Ascending aorta (tissue), 2 donors: ENCODE measurements at places on chromosomes 13 and 19.

DNA sequence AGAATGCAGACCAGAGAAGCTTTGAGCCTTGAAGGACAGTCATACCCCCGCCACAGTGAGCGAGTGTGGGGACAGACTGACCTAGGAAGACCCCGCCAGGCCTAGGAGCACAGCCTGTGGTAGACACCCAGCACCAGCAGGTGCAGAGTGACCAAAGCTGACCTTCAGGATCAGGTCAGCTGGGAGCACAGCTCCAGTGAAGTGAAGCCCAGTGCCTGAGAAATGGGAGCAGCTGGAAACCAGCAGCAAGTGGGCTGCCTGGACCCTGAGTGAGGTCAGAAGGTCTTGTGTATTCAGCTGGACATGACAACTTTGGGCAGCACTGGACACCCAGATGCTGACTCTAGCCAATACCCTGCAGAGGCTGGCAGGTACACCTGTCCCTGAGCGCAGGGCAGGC, 268.9 kb downstream of the TEX29 start:
- no peak for DNase-seq

- DNase-seq, result no peak
These were observed 1893.9 kb downstream of the PCDH9 start for GRCh38 chr13:65336087-65336749.

DNA sequence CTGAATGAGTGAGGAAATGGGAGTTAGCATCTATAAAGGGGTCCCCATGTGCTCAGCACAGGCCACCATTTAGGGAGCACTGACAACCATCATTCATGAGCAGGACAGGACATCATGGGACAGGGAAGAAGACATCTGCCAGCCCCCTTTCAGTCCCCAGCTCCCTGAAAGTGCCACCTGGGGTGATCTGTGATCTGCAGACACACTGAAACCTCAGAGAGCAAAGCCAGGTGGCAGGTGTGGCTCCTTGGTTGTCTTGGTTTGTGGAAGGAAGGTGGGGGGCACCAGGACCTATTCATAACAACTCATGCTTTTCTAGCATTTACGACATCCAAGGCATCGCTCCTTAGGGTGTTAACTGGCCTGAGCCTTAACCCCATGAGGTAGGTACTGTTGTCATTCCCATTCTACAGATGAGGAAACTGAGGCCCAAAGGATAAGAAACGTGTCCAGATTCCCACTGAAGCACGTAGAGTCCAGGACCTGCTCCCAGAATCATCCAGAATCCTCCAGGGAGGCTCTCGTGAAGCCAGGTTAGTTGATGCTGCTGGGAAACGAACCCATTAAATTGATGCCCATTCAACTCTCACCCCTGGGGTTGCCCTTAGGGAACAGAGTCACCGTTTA, 5.8 kb downstream of the KDELR1 start:
- no peak for DNase-seq

- no peak for DNase-seq
These were observed 24.6 kb upstream of the ZNF729 start for GRCh38 chr19:22261596-22261995.

- no peak for DNase-seq
These were observed 20.1 kb downstream of the PCCA start for GRCh38 chr13:100108913-100109507.

GRCh38 chr13:30978981-30979956, 46.8 kb downstream of the TEX26 start:
- DNase-seq, result no peak

- DNase-seq, result no peak
These were observed 134.9 kb downstream of the GPC5 start for GRCh38 chr13:91533354-91533753.

DNA sequence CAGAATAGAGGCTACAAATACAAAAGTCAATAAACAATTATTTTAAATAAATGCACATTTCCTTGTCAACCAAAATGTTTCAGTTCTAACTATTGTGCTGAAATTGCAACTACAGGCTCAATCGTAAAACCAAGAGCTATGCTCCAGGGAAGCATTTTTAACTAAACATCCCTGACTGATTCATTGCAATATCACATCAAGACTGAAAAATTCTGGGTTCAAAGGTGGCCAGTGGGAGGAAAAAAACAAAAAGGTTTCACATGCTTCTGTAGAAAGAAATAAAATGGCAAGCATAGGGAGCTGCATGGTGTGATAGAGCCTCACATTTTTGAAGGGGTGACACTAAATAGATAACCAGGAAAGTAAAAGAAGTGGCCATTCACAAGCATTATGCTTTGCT, 862.8 kb downstream of the PCDH9 start:
- no peak for DNase-seq
